Lower leg skin (tissue), 4 donors: ENCODE measurements at places on chromosomes 6 and 20.

DNA sequence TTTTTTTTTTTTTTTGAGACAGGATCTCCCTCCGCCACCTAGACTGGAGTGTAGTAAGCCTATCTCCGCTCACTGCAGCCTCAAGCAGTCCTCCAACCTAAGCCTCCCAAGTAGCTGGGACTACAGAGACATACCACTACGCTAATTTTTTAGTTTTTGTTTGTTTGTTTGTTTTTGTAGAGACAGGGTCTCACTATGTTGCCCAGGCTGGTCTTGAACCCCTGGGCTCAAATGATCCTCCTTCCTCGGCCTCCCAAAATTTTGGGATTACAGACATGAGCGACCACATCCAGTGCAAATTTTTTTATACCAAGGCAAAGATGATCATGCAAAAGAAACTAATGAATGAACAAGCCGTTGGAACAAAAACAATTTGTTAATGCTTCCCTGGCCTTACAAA, 5.3 kb downstream of the FUCA2 start:
- no peak for DNase-seq

DNA sequence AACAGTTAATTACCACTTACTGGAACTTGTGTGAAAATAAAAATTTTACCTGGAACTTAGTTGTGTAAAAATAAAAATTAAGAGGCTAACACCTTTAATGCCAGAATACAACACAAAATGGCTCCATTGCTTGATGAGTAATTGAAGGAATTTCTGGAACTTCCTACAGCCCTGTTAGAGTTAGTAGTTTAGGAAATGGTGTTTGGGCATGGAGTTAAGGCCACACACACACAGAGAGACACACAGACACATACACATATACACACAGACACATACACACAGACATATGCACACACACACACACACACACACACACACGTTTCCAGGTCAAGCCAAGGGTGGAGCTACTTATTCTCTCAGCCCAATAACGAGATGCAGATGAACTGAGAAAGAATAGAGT, 20.6 kb upstream of the CST3 start:
- no peak for DNase-seq

DNA sequence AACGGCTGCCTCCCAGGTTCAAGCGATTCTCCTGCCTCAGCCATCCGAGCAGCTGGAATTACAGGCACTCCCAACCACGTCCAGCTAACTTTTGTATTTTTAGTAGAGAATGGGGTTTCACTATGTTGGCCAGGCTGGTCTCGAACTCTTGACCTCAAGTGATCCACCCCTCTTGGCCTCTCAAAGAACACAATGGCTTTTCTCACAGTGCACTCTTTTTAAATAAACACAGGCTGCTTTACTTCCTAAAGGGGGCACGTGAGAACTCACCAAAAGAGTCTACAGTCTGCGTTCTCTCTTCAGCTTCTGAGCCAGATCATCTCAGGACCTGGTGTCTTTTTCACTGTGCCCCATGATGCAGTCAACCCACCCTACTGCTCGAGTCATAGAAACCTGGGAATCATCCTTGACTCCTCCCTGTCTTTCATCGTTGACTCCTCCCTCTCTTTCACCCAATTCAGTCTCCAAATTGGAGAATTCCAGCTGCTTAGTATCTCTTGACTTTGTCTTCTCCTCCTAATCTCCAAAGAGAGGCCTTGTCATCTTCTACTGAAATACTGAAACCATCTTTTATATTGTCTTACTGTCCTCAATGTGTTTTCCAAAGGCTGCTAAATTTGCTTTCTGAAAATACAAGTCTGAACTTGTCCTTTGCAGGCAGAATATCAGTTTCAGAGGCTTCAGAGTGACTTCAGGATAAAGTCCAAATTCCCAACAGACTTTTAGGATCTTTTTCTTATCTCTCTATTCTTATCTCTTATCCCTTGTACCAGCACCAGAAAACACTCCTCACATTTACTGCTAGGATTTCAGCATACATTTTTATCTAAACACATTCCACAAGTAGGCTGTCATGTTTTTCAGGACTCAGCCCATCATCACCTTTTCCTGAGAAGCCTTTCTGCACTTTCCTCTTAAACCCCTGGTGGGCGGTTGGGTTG, 323.4 kb downstream of the SYNE1 start:
- no peak for DNase-seq

- DNase-seq = no peak
Measured at GRCh38 chr6:138971601-138972000, 16.5 kb downstream of the REPS1 start.

DNA sequence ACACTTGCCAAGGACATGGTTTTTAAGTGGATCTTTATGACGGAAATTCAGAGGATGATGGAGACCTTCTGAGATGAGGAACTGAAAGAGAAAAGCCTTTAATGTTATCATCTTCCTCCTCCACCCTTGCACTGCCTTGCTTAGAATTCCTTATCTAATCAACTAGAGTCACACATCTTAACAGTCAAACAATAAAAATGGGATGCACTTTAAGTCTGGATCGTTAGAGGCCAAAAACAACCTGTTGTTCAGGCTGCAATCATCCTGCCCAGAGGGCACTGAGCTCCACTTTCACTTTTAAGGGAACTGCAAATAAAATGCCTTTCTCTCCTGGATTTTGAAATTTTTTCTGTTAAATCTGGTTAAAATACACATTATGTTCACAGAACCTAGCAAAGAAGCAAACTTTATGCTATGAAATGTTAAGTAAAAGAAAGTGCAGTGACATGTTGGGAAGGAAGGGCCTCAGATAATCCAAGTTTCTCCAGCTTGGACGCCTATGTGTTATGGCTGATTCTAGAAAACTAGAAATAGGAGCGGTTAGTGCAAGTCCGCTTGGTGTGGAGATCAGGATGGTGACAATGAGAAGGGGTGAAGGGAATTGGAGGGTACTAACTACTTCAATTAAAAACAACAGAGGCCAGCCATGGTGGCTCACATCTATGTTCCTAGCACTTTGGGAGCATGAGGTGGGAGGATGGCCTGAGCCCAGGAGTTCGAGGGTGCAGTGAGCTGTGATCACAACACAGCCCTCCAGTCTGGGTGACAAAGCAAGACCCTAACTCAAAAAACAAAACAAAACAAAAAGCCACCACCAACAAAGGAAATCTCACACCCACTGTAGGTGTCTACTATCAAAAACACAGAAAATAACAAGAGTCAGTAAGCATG, 66.4 kb upstream of the KIF13A start:
- no peak for DNase-seq

- no peak for DNase-seq
Measured at GRCh38 chr6:53031281-53031680, 33.9 kb upstream of the FBXO9 start.

DNA sequence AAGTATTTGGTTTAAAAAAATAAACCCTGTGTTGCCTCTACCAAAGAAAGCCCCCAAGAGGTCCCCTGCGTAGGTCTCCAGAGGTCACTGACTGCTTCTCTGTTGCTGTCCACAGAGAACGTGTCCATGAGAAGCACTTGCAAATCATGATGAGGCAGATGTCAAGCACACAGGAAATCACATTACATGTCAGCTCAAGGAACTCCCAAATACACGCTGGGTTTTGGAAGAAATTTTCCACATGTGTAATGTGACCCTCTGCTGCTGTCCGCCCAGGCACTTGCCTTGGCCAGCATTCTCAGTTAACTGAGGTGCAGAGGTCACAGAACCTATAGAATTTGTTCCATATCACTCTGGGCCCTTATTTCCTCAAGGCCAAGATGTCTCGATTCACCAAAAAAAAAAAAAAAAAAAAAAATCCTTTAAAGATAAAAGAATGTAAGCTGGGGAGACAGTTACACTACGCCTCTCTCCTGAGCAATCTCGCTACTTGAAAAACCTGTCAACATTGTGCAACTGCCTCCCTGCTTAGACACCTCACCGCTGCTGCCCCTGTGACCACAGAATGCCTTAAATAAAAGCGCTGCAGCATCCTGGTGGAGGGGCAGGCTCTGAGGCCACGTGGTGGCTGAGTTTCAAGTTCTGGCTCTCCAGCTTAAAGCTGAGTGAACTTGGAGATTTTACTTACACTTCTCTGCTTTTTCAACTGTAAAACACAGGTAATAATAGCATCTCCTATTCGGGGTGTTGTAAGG, 42.3 kb downstream of the SLC22A23 start:
- DNase-seq = no peak

GRCh38 chr6:66814156-66814555, 1107.1 kb upstream of the EYS start:
- no peak for DNase-seq

GRCh38 chr20:37526238-37526838, 1.3 kb downstream of the BLCAP start:
- DNase-seq = peak; percentile 68

DNA sequence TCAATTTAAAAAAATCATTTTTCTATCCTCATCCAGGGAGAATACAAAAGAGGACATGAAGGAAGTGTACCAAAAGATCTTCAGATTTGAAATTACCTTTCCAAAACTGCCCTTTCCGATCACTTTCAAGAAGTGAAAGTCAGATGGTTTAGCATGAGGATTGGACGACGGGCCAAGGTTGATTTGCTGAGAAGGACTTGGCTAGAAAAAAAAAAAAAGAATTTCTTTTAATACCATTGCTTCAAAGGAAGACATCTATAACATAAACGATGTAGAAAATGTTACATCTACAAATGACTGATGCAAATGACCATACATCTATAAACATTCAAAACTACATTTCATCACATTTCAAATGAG, 120.9 kb upstream of the SLC2A12 start:
- DNase-seq = no peak

DNA sequence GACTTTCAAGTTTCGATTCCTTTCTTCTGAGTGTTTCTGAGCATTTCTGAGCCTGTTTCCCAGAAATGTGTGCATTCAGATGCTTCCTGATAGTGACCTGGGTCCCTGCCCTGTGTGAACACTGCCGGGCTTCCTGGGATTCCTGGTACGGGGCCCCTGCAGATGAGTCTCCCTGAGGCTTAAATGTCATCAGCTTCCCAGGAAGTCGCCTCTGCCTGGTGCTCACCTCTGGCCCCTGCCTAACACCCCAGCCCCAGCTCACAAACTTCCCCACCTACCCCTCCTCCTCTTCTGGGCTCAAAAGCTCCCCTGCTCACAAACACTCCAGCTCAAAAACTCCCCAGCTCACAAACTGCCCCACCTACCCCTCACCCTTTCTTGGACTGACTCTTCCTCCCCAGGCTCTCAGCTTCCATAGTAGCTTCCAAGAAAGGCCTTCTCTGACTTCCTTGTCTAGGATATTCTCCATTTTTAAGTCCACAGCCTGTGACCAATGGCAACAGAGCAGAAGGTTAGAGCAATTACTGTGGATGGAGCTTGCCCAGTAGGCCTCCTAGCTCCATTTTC, 42.0 kb downstream of the TGM2 start:
- peak; percentile 67 for DNase-seq

GRCh38 chr6:139597771-139598755, 223.6 kb upstream of the CITED2 start:
- peak; percentile 62 for DNase-seq

DNA sequence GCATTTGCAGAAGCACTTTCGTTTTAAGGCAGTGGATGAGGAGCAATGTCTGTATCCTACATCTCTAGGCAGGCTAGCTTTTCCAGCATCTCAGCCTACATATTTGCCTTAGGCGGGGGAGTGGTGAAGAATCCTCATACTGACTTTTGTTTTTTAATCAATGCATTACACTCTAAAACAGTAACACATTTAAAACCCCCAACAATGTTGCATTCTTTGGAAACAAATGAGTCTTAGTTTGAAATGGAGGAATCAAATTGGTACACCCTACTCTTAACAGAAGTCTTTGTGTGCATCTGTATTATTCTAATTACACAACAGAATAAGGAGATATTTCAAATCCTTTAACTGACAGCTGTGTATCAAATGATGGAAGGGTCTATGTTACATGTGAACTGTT, 9.0 kb downstream of the NKAIN2 start:
- no peak for DNase-seq

DNA sequence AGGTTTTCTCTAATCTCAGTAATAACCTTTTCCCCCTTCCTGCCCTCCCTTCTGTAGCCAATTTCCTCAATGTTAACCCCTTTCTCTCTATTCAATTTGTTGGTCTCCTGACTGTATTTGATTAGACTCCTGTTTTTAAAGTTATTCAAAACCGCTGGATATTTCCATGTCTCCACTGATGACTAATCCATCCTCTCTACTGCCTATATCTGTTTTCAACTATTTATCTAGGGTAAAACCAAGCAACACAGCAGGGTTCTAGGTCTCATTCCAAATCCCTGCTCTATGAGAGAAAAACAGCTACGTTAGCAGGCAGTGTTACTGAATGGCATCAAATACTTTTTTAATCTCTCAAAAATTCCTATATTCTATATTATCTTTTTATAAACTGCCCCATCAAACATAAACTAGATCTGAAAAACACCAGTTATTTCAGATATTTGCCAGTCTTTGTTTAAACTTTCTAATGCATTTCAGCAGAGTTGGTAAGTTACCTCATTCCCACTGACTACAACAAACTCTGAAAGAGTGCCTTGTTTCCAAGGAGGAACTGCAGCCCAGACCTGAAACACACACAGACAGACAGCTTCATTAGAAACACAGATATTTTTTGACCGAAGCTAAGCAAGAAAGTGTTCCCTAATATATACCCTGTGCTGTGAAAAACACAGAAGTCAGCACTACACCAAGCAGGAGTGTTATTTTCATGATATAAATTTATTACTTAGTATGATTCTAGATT, 8.2 kb downstream of the RTN4IP1 start:
- DNase-seq = no peak

GRCh38 chr6:5989141-5989723, 17.5 kb downstream of the NRN1 start:
- DNase-seq = peak; percentile 81

DNA sequence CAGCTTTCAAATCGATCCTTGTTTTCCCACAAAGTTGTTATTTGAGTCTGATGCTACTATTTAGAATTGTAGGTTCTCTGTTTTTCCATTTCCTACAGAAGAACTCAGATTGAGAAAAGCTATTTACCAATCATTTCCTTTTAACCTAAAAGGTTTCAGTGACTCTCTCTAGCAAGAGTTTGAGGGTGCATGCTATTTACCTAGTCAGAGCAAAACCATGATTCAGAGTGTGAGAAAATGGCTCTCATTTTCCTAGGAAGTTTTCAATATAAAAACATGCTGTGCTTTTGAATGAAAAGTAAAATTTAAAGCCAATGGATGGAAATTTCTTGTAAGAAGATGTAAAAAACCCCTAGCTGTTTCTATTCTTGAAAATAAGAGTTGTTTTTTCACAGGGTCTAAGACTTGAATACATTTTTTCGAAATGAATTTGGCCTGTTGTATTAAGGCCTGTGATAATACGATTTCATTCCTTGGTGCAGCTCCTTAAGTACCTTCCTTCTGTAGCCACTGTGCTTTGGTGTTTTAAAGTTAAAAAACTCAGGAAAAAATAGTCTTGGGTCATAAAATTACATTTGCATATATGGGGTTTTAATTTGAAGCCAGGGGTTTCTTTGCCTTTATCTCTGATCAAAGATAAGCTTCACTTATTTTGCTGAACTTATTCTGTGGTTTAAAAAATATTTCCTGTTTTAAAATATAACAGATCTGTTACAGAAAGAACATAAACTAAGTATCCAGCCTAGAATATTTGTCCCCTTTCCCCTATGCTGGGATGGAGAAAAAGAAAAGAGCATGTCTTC, 18.0 kb upstream of the RSPH3 start:
- no peak for DNase-seq
